Osteoblast (primary cell): ENCODE measurements at places on chromosomes 16 and 17. TPM values are rescaled to one million over a fixed set of nuclear protein-coding genes. Genes with fewer than 3 reads are reported as not detected.

DNA sequence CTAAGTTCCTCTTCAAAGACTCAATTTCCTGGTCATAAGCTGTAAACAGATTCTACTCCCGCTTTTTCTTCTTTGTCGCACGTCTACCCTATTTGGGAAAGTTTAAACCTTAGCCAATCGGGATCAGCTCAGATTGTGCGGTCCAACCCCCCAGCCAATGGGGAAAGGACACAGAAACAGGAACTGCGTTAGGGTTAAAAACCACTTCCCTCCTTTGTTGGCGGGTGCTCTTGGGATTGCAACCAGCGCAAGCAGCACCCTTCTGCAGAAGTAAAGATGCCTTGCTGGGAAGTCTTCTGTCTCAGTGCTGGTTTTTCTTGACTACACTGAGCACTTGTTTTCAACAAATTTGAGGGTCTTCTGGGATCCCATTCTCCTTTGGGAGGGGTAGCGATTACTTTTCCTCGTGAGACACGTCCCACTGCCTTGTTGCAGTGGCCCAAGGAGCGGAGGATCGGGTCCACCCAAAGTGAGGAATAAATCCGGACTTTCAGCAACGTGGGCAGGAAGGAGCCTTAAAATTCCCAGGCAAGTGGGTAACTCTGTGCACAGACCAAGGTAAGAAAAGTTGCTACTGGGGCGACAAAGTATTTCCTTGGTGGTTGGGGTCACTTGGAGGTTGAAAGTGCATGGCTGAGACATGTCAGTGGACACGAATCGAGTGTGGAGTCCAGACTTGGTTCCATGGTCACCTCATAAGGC, 1.0 kb upstream of the YPEL3 start:
- H3K36me3 ChIP-seq = peaks cover 8% of the 10 kb centered on the region
- peak; percentile 58 for DNase-seq
- H3K4me3 ChIP-seq = peak overlapping the region; percentile 76

DNA sequence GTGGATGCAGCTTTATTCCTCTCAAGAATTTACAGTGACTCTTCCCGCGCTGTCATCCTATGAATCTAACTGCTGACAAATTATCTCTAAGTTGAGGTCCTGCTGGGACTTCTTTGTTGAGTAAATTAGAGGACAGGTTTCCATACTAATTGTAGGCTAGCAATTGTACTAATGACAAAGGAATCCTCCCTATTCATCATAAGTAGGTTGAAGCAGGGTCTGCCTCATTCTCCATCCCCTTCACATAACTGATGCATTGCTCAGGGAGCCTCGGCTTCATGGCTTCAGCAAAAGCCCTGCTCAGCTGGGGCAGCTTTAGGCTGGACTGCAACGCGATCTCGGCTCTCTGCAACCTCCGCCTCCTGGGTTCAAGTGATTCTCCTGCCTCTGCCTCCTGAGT, 83.1 kb upstream of the IRX6 start:
- DNase-seq = no peak
- H3K4me3 ChIP-seq = no peak overlapping the region
- no peaks in the 10 kb centered on the region for H3K36me3 ChIP-seq
- H3K4me1 ChIP-seq = no peaks in the 10 kb centered on the region
- H3K27me3 ChIP-seq = peaks cover 4% of the 10 kb centered on the region
- H3K27ac ChIP-seq = no peak overlapping the region

The NLRC3 gene
- under 0.01 and 0.29 TPM in 2 replicates for total RNA-seq

The SRCIN1 gene
- not detected in 2 replicates for total RNA-seq

The CLDN9 gene
- total RNA-seq = not detected in 2 replicates

GRCh38 chr16:10668322-10669045, 26.2 kb downstream of the TEKT5 start:
- H3K4me3 ChIP-seq = no peak overlapping the region
- H3K27ac ChIP-seq = no peak overlapping the region
- H3K4me1 ChIP-seq = no peaks in the 10 kb centered on the region
- no peaks in the 10 kb centered on the region for H3K36me3 ChIP-seq

The IGSF6 gene
- under 0.01 and 0.36 TPM in 2 replicates for total RNA-seq

The ZNF778 gene
- 6.2 and 8.7 TPM in 2 replicates for total RNA-seq

- H3K36me3 ChIP-seq = no peaks in the 10 kb centered on the region
- no peaks in the 10 kb centered on the region for H3K4me1 ChIP-seq
- no peak overlapping the region for H3K27ac ChIP-seq
- no peak overlapping the region for H3K4me3 ChIP-seq
- no peak for DNase-seq
Measured at GRCh38 chr17:10051112-10051511, 146.0 kb upstream of the RCVRN start.

- H3K4me3 ChIP-seq = no peak overlapping the region
- peaks cover 19% of the 10 kb centered on the region for H3K27me3 ChIP-seq
- no peaks in the 10 kb centered on the region for H3K36me3 ChIP-seq
- H3K27ac ChIP-seq = no peak overlapping the region
- no peak for DNase-seq
Measured at GRCh38 chr16:68749432-68749831, 12.3 kb downstream of the CDH1 start.

DNA sequence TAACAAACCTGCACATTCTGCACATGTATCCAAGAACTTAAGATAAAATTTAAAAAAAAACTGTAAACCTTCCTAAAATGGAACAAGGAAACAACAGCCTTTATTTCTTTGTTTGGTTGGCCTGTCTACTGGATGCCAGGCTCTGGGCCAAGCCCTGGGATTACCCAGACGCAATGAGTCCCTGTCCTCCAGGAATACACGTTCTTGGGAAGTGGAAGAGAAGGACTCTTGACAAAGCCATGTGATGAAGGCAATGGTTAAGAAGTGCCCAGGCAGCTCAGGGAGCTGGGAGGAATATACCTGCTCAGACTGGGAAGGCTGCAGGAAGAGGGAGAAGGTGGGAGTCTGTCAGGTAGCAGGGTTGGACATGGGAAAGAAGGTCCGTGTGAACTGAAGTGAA, 115.4 kb downstream of the AXIN2 start:
- H3K27me3 ChIP-seq = peaks cover 51% of the 10 kb centered on the region
- H3K4me3 ChIP-seq = no peak overlapping the region
- H3K36me3 ChIP-seq = no peaks in the 10 kb centered on the region
- no peak for DNase-seq
- no peaks in the 10 kb centered on the region for H3K4me1 ChIP-seq

The CES1 gene
- 2.9 and 5.6 TPM in 2 replicates for total RNA-seq

- no peaks in the 10 kb centered on the region for H3K4me1 ChIP-seq
- DNase-seq = no peak
- H3K27ac ChIP-seq = no peak overlapping the region
Measured at GRCh38 chr16:21224800-21225199, 8.7 kb upstream of the ANKS4B start.

The CD300E gene
- under 0.01 TPM in 1 of 2 replicates, not detected in the other for total RNA-seq

The SBK1 gene
- total RNA-seq = not detected in 2 replicates

- no peaks in the 10 kb centered on the region for H3K4me1 ChIP-seq
- peak; percentile 43 for DNase-seq
- no peak overlapping the region for H3K27ac ChIP-seq
- H3K27me3 ChIP-seq = no peaks in the 10 kb centered on the region
- no peak overlapping the region for H3K4me3 ChIP-seq
Measured at GRCh38 chr17:73603971-73604370, 40.3 kb downstream of the SDK2 start.

DNA sequence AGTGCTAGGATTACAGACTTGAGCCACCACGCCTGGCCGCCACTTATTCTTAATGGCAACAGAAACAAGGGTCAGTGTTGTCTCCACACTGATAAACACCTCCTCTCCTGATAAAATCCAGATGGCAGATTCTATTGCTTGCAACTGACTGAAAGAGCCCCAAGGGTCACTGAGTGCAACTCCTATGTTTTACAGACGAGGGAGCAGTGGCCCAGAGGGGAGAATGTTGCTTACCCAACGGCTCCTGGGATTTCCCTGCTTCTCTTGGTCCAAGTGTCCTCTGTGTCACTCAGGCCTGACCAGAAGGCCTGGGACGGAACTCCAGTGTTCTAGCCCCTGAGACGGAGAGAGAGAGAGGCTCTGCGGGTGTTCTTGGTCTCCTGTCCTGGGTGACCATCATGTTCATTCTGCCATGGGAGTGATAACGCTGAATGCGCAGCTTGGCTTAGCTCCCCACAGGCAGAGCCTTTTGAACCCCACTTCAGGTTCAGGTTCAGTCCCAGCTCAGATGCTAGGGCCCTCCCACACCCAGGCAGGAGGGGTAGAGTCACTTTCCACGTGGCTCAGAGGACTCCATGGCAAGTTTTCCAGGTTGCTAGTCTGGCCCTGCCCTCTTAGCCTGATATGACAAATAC, 77.3 kb upstream of the NLRP1 start:
- H3K27ac ChIP-seq = no peak overlapping the region
- no peak for DNase-seq
- no peak overlapping the region for H3K4me3 ChIP-seq

The HBA1 gene
- total RNA-seq = not detected in 2 replicates

- H3K4me3 ChIP-seq = no peak overlapping the region
- peak overlapping the region; percentile 46 for H3K27ac ChIP-seq
- no peak for DNase-seq
- H3K36me3 ChIP-seq = peaks cover 65% of the 10 kb centered on the region
- H3K4me1 ChIP-seq = peaks cover 72% of the 10 kb centered on the region
Measured at GRCh38 chr17:81564778-81565177, 12.6 kb upstream of the FAAP100 start.

The IFI35 gene
- total RNA-seq = 28.6 and 45.2 TPM in 2 replicates

DNA sequence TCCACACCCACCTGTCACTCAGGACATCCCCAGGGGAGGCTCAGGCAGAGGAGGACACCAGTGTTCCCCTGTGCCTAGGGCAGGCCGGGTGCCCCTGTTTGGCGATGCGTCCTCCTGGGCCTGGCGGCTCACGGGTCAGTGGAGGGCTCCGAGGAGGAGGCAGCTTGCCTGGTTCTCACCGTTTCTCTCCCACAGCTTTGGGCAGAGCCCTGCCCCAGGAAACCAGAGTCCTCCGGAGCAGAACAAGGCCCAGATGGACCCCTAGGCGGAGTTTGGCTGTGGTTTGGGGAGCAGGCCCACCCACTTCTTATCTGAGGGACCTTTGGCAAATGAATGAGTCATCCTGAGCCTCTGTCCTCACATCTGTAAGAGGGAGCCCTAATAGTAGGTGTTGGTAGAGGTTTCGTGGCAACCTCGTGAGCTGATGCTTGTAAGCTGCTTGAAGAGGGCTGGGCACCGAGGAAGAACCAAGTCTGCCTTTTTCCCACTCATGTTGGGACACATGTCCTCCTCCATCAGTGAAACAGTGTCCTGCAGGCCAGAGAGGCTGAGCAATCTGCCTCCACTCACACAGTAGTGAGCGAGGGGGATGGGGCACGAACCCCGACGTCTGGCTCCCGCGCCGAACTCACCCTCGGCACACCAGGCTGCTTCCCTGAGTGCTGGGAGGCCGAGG, 247.0 kb upstream of the CIBAR2 start:
- H3K4me1 ChIP-seq = peaks cover 22% of the 10 kb centered on the region
- no peak for DNase-seq
- no peak overlapping the region for H3K27ac ChIP-seq
- H3K4me3 ChIP-seq = no peak overlapping the region
- H3K27me3 ChIP-seq = no peaks in the 10 kb centered on the region
- no peaks in the 10 kb centered on the region for H3K36me3 ChIP-seq

The SLC22A31 gene
- total RNA-seq = not detected in 2 replicates

The ACSM2A gene
- total RNA-seq = not detected in 2 replicates

DNA sequence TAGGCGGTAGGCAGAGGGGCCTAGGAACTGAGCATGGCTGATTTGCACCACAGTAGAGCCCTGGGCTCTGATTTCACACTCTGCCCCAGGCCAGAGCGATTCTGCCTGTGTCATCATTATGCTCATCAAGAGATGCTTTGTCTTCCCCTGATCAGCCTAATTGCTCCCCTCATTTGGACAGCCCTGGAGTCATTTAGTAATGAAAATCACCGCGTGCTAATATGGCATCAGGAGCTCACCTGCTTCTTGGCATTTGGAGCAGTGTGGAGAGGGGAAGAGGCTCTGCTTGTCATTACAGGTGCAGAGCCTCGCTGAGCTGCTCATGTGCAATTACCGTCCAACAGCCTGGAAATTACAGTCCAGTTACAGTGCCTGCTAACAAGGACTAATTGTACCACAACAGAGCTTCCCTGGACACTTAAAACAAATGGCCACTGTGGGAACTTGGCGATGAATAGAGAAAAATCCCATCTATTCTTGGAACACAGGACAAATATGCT, 157.1 kb upstream of the WSCD1 start:
- no peaks in the 10 kb centered on the region for H3K4me1 ChIP-seq
- no peak for DNase-seq
- H3K27ac ChIP-seq = no peak overlapping the region
- H3K27me3 ChIP-seq = no peaks in the 10 kb centered on the region

The TMC5 gene
- total RNA-seq = under 0.01 TPM in 1 of 2 replicates, not detected in the other

DNA sequence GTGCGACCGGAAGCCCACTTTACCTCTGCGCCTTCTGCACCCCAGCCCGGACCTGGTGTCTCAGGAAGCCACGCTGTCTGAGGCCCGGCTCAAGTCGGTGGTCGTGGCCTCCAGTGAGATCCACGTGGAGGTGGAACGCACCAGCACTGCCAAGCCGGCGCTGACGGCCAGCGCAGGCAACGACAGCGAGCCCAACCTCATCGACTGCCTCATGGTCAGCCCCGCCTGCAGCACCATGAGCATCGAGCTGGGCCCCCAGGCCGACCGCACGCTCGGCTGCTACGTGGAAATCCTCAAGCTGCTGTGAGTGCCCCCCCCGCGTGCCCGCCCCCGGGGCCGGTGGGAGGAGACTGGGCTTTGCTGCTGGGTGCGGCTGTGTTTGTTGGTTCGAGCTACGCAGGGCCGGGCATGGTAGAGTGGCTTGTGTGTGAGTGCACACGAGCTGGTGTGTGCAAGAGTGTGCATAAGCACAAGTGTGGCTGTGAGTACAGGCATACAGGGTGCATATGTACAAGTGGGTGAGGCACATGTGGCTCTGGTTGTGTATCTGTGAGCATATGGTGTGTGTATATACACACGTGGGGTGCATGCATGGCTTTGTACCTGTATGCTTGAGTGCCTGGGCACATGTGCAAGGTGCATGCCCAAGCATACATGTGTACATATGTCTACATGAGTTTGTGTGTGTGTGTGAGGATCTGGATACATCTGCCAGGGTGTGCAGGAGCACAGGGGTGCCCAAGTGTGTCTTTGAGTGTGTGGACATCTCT, 100.6 kb upstream of the PLCG2 start:
- no peaks in the 10 kb centered on the region for H3K36me3 ChIP-seq
- no peaks in the 10 kb centered on the region for H3K4me1 ChIP-seq
- H3K27me3 ChIP-seq = no peaks in the 10 kb centered on the region
- H3K4me3 ChIP-seq = no peak overlapping the region
- DNase-seq = peak; percentile 53

- H3K27ac ChIP-seq = no peak overlapping the region
- no peaks in the 10 kb centered on the region for H3K27me3 ChIP-seq
- no peaks in the 10 kb centered on the region for H3K4me1 ChIP-seq
- H3K36me3 ChIP-seq = peaks cover 26% of the 10 kb centered on the region
Measured at GRCh38 chr16:31083081-31083480, 5.7 kb downstream of the PRSS53 start.

The RBBP6 gene
- 26.5 and 31.5 TPM in 2 replicates for total RNA-seq

- no peak overlapping the region for H3K27ac ChIP-seq
- peak overlapping the region; percentile 27 for H3K4me3 ChIP-seq
- DNase-seq = peak; percentile 99
- peaks cover 11% of the 10 kb centered on the region for H3K4me1 ChIP-seq
- no peaks in the 10 kb centered on the region for H3K36me3 ChIP-seq
Measured at GRCh38 chr17:6471531-6472465, 27.5 kb downstream of the PIMREG start.

The UBALD1 gene
- total RNA-seq = 6.2 and 9.4 TPM in 2 replicates

The OR1F1 gene
- total RNA-seq = 0.36 TPM in 1 of 2 replicates, not detected in the other

The TP53TG3F gene
- total RNA-seq = not detected in 2 replicates

The RDM1 gene
- total RNA-seq = 0.29 and 0.36 TPM in 2 replicates

The ASGR2 gene
- total RNA-seq = under 0.01 TPM in 1 of 2 replicates, not detected in the other

GRCh38 chr16:86899151-86899550, 320.8 kb downstream of the FOXL1 start:
- H3K4me3 ChIP-seq = no peak overlapping the region
- DNase-seq = no peak
- H3K27ac ChIP-seq = no peak overlapping the region
- no peaks in the 10 kb centered on the region for H3K27me3 ChIP-seq
